ENCODE measurements at places on chromosomes 1 and 21. TPM values are rescaled to one million over a fixed set of nuclear protein-coding genes. Genes with fewer than 3 reads are reported as not detected.

The SEC16B gene
- total RNA-seq: not detected

GRCh38 chr1:172883844-172884243 lies 166.9 kb downstream of the TNFSF18 start:
- DNase-seq: no peak
- H3K4me1 ChIP-seq: peaks cover 12% of the 10 kb centered on the region
- no peaks in the 10 kb centered on the region for H3K36me3 ChIP-seq
- H3K27me3 ChIP-seq: no peaks in the 10 kb centered on the region
- peak overlapping the region; percentile 29 for H3K4me3 ChIP-seq

The FCRL6 gene
- 1.5 TPM for total RNA-seq

The FCRLB gene
- total RNA-seq: 0.33 TPM

The OR2T29 gene
- not detected for total RNA-seq

The PLA2G4A gene
- 1.1 TPM for total RNA-seq

DNA sequence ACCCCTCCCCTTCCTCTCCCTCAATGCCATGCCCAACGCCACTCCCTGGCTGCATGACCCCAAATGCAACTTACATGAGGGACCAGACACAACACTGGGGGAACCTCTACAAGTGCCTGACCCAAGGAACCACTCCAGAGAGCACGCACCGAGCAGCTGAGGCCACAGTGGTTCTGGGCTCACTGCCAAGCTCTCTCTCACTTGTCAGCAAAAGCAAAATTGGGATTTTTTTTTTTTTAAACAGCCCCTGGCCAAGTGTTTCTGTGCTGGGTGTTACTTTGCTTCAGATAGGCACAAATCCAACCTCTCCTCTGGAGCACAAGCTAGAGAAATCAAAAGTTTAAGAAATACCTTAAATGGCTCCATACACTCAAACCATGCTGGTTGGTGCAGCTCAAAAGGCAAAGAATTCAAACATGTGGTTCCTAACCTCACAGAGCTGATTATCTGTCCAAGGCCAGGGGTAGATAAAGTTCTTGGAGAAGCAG lies 363.0 kb downstream of the SETD4 start:
- H3K4me3 ChIP-seq: no peak overlapping the region
- peak; percentile 6 for DNase-seq
- H3K4me1 ChIP-seq: peaks cover 4% of the 10 kb centered on the region
- H3K36me3 ChIP-seq: no peaks in the 10 kb centered on the region

- no peaks in the 10 kb centered on the region for H3K4me1 ChIP-seq
- no peak for DNase-seq
- no peaks in the 10 kb centered on the region for H3K27me3 ChIP-seq
- H3K36me3 ChIP-seq: no peaks in the 10 kb centered on the region
- H3K4me3 ChIP-seq: no peak overlapping the region
Measured at GRCh38 chr1:118303064-118303463, 118.0 kb upstream of the SPAG17 start.

The ACOT11 gene
- 0.37 TPM for total RNA-seq

The EPHA10 gene
- not detected for total RNA-seq

The RAVER2 gene
- total RNA-seq: 6.8 TPM

The FCGR1A gene
- total RNA-seq: not detected
